ENCODE measurements at places on chromosomes 7 and 10.

DNA sequence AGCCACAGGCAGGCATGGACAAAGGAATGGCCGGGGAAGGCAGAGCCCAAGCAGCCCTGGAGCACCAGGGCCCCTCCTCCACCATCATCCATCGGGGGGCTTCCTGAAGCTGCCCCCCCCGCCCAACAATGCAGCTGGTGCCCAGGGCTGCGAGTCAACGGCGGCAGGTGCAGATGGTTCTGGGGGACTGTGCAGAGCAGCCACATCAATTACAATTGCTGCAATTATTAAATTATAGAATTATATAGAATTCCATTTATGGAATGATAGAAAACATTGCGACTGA, 28.3 kb downstream of the EBF3 start:
- DNase-seq, result no peak

GRCh38 chr10:76939933-76940468, 697.6 kb downstream of the KCNMA1 start:
- DNase-seq, result no peak

- no peak for DNase-seq
These were observed 32.5 kb upstream of the ERCC6 start for GRCh38 chr10:49571388-49571787.

DNA sequence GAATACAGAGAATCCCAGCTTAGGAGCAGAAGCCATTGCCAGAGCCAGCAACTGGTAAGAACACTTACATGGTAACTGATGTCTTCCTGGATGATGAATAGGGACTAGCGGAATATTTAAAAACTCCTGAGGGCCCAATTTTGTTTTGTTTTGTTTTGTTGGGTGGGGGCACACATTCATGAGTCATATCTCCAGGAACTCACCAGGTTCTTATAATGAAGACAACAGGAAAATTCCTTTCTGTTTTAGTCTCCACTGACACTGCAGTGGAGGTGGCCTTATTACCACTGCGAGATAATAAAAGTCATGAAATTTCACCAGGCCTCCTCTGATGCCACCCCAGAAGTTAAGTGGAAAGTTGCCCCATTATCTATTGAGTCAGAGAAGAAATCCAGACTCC, 6.6 kb upstream of the CUZD1 start:
- no peak for DNase-seq

GRCh38 chr10:132332433-132332754, 401 bp downstream of the LRRC27 start:
- no peak for DNase-seq

DNA sequence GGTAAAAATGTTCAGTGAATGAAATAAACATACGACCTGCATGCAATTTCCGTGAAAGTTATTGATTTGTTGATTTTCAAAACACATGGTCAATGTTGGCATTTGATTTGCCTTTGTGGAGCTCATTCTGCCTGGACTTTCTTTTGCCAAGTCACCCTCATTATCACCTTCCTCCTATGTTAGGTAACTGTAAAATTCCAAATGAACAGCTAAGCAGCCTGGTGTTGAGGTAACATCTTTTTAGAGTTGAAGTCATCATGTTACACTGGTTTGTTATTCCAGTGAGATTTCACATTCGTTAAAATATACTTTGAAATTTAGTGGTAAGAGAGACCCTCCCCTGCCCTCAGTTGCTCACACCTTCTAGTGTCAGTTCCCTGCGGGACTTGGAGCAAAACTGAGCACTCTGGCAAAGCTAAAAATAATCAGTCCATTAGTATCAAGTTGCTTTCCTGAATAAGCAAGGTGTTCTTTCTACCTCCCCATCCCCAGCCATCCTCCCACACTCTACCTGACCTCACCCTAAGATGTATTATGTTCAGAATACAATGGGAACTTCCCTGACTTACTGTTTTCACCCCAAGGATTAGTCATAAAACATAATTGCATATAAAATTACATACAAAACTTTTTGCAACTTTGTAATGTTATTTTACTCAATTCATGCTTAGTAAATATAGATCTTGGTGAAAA, 283.3 kb upstream of the SEMA3A start:
- DNase-seq, result no peak

GRCh38 chr10:37535459-37536246, 321.8 kb downstream of the ZNF248 start:
- no peak for DNase-seq

DNA sequence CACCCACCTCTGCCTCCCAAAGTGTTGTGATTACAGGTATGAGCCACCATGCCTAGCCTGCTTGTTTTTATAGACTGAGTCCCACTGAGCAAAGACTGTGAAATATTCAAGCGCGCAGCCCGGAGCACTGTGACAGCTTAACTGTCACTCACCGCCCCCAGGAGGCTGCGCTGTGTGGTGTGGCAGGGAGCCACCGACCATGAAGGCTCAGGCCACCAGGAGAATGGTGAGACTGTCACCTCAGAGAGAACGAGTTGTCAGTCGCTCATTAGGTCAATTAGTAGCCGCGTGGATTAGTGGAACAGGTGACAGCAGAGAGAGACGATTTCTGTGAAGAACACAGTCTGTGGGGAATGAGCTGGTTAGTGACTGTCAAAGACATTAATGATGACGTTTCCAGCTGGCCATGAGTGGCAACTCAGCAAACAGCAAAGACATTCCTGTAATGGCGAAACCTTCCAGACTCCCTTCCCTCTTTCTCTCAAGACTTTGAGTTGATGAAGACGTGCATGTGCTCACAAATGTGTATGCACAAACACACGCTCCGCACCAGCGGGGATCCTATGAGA, 64.5 kb downstream of the CYCS start:
- no peak for DNase-seq
